Activated CD4-positive, CD25-positive, alpha-beta regulatory T cell treated with anti-CD3 and anti-CD28 coated beads, Interleukin-2, amount 50 U/mL, for 24 hours (primary cell): ENCODE measurements at places on chromosomes 2 and 18.

- no peak for ATAC-seq
These were observed 2.9 kb downstream of the CLHC1 start for GRCh38 chr2:55229221-55229620.

DNA sequence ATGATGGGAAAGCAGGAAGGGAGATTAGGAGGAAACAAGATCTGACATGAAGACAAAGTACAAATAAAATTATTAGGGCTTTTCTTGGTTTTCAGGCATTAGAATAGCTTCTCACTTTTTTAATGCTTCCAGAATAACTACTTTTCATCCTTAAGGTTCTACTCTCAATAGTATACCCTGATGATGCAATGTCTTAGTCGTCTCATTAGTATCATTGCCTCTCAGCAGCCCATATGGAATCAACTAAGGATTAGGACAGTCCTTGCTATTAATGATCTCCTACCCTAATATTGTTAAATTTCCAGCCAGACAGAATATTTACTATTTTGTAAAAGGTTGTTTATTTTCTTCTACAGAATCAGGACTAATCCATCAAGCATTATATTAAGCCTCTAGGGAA is 55.9 kb downstream of the RELCH start:
- ATAC-seq: no peak

- ATAC-seq: no peak
These were observed 21.9 kb downstream of the INO80D start for GRCh38 chr2:206064077-206064476.

DNA sequence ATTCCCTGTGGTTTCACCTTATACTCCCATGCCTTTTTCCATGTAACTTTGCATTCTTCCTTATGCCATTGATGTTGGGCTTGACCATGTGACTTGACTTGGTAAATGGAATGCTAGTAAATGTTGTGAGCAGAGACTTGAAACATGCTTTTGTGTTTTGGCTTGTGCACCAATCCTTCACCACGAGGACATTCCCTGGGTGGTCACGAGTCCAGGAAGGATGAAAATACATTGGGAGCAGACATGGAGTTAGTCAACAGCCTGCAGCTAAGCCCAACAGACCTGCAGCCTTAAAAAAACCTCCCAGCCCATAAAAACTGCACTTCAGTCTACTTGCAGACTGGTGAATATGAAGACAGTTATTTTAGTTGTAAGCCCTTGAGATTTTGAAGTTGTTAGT is 116.5 kb upstream of the SPATS2L start:
- no peak for ATAC-seq

DNA sequence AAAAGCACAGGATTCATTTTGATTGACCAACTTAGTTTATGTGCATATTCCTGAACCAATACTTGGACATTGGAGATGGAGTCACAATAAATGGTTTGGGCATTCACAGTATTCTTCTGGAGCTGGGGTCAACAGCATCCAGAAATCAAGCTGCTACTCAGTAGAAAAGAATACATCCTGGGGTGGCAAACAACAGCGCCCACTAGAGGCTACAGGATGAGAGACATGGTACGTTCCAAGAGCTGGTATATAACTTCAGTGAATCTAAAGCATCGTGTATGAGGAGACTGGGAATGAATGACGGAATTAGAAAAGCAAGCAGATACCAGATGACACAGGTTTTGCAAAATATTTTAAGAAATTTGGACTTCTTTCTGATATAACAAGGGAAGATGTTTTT is 142.9 kb upstream of the FIGN start:
- ATAC-seq: no peak

DNA sequence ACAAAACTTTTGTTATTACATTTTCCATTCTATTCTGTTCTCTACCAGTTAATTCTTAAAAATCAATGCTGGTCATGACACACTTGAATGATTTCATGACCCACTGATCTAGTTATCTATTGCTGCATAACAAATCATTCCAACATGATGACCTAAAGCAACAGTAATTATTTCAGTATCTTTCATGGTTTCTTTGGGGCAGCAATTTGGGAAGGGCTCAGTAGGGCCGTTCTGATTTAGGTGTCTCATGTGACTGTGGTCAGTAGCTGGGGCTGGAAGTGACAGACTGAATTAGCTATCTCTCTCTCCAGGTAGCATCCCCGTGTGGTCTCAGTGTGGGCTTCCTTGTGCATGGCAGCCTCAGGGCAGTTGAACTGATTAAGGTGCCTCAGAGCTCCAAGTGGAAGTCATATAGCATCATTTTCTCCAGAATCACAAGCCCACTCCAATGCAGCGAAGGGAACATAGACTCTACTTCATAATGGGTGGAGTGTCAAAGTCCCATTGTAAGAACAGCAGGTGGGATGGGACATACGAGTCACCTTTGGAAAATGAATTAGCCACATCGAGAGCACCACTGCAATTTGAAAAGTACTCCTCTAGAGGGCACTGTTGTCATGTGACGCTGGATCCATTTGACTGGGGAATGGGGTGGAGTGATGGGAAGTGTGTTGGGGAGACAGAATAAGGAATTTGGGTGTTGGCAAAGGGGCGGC is 39.1 kb upstream of the FAM136A start:
- ATAC-seq: no peak

DNA sequence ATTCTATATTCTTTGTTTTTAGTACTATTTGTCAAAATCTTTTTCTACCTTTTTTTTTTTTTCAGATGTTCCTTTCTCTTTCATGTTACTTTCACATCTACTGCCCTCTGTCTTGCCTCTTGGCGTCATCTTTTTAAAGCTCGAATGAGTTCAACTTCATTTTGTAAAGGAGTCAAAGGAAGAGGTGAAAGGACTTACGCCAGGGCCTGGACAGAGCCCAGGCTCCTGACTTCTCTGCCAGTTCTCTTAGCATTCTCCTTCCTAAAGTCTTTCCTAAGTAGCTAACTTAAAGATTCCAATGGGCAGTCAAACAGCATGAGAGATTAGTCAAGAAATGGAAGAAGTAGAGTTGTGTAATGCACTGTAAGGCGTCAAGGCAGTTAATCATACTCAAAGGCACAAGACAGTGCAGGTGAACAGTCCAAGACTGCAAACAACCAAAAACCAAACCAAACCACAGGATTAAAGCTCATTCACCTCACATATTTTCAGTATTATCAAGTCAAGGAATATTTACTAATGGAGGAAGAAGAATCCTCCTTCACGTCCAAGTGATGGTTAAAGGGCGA is 301.7 kb downstream of the TCF4 start:
- no peak for ATAC-seq
